Inflammatory macrophage treated with lipopolysaccharide for 4 hours (primary cell): ENCODE measurements at places on chromosomes 2 and 18.

- peak; percentile 82 for DNase-seq
Observed at GRCh38 chr2:45725731-45726130, 74.3 kb downstream of the PRKCE start.

DNA sequence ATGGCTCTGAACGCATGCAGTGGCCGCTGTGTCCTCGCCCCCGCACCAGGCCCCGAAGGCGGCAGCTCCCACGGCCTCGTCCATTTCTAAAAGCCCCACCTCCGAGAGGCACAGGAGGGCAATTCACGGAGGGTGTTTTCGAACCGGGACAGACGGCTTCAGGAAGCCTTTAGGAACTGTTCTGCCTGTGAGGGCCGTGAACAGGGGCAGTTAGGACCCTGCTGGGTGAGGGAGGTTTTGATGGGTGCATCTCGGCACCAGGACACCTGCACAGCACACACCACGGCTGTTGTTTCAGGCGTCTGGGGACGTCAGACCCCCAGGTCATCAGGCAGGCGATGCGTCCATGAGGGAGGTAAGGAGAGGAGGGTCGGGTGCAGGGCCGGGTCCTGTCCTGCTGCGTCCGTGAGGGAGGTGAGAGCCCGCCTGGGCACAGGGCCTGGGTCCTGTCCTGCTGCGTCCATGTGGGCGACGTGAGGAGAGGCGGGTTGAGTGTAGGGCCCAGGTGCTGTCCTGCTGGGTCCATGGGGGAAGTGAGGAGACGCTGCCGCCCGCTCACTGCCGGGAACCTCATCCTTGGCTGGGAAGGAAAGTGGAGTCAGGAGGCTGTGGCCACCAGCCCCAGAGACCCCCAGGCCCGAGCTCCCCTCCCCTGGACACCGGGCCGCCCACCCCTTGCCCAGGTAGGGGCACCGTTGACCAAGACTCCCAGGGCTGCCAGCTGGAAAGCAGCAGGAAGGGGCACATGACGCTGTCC, 25.5 kb upstream of the KCNG2 start:
- no peak for DNase-seq

DNA sequence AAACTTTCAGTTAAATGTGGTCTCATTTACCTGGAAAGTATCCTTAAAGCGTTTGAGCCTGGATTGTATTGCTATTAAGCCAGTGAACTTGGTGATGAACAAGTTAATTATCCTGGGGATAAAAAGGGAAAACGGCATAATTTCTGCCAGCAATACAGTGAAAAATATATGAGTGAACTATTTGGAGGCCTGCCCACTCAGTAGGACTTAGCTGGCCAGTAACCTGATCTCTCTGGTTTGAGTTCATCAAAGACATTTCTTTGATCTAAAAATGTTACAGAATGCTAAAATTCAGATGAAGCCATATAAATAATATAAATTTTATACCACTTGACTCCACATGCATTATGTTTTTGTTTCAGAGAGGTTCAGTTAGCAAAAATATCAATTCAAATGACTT, 241.1 kb upstream of the VWC2L start:
- DNase-seq = no peak

GRCh38 chr2:144477957-144478311, 42.0 kb downstream of the ZEB2 start:
- DNase-seq = no peak

DNA sequence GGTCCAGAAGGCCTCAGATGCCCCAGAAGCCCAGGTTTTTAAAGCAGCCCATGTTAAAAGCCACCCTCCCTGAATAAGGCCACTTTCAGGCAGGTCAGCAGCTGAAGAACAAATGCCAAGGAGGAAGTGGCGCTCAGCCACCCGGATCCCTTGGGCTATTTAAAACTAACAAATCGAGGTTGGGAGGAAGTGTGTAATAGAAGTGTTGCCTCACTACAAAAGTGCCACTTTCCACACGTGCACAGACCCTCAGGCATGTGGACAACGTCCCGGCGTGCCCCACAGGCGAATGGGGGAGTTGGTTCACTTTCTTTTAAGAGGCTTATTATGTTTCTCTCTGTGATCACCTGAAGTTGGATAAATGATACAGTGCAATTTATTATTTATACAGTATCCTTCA, 173.8 kb upstream of the SALL3 start:
- no peak for DNase-seq

- peak; percentile 37 for DNase-seq
Observed at GRCh38 chr2:172381275-172382027, 45.9 kb upstream of the ITGA6 start.

DNA sequence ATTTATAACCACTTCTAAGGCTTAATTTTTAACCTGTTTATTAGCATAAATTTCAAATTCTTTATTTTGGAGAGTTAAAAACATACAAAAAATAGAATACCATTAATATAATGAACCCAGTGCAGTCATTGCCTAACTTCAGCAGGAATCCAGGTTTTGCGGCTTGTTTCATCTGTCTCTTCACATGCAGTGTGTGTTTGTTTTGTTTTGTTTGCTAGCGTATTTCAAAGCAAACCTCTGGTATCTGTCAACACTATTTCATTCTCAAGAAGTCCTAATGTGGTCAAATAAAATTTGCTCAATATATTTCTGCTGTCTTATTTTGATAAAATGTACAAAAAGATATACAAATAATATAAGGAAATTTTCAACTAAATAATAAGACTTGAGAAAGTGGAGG, 328.5 kb downstream of the AGPS start:
- DNase-seq = no peak

DNA sequence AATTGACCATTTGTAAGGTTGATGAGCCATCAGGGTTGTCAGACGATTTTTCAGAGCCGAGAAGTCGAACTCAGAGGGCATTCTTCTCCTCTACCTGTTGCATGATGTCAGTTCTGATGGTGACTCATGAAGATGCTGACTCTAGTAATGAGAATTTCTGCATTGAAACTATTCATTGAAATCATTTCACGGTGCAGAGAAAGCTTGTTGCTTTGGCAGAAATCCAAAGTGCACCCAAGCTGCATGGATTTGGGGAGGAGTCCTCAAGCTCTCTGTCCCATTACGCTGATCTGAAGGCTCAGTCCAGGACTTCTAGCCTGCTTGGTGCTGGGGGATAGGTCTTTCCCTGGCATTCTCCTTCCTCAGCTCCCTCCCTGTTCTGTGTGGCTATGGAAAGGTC, 125.7 kb upstream of the PXDN start:
- no peak for DNase-seq

GRCh38 chr2:172510548-172510947, 45.3 kb upstream of the PDK1 start:
- no peak for DNase-seq

DNA sequence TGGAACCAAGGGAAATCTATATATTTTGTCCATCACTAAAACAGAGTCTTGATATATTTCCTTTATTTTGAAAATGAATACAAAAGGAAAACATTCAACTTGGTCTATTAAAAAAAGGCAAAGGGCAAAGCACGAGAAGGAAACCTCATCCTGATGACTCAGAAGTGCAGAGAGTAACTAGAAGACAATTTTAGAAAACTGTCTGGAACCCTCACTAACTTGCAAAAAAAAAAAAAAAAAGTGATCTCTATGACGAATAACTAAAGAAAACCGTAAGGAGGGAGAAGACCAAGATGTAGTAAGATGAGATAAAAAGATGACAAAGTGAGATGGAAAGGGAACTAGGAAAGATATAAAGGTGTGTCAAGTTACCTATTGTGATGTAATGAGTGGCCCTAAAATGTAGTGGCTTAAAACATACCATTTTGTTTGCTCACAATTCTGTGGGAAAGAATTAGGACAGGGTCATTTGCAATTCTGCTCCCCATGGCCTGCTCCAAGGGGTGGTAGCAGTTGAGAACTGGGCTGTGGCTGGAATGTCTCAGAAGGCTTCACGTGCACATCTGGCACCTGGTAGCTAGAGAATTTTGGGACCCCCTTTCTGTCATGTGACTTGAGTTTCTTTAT, 303.0 kb downstream of the DYSF start:
- no peak for DNase-seq

DNA sequence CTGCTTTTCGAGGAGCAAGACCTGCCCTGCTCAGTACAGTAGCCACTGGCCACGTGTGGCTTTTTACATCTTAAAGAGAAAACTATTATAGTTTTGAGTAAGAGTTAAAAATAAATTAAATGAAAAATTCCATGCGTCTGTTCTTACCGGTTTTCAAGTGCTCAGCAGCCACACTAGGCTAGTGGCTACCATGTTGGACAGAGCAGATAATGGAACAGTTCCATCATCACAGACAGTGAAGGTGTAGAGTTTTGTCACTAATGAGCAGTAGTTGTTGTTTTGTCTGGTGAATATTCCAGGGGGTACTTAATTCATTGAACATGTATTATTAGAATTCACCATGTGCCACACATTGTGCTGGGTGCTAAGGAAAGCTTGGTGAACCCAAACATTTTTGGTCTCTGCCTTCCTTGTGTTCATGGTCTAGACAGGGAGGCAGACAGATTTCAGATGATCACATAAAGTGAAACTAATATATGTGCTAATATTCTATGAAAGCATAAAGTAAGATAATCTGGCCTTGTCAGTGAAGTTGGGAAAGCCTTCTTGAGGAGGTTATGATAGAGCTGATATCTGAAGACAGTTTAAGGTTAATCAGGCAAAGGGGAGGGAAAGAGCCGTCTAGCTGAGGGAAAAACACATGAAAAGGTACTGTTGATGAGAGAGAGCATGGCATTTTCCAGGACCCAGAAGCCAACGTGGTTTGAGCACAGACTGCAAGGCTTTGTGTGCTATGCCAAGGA, 1.4 kb downstream of the ALMS1 start:
- no peak for DNase-seq

DNA sequence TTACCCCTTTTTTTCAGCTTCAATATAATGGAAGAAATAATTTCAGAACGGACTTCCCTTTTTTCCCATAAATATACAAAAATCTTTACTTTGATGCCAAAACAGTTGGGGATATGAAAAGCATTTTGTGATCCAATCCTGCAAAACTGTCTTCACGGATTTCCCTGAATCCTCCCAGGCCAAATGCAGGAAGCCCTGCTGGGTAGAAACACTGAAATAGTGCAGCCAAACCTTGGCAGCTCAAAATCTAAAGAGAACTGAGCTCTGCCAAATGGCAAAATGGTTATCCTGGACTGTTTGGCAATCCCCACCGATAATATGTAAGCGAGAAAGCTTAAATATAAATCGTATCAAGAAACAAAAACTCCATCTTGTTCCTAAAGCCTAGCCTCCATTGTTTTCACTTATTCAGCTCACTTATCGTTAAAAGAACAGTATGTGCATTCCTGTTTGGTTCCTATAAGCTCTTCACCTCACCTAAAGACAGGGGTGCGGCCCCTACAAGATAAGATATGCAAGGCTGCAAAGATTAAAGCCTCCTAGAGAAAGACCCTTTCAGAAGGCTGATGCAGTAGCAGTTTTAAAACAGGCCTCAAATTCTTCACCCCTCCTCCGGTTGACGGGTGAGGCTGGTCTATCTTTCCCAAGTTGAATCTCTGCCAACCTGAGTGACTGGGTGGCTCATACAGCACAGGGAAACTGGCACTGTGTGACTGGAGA, 48.6 kb downstream of the LAMA1 start:
- DNase-seq = no peak

DNA sequence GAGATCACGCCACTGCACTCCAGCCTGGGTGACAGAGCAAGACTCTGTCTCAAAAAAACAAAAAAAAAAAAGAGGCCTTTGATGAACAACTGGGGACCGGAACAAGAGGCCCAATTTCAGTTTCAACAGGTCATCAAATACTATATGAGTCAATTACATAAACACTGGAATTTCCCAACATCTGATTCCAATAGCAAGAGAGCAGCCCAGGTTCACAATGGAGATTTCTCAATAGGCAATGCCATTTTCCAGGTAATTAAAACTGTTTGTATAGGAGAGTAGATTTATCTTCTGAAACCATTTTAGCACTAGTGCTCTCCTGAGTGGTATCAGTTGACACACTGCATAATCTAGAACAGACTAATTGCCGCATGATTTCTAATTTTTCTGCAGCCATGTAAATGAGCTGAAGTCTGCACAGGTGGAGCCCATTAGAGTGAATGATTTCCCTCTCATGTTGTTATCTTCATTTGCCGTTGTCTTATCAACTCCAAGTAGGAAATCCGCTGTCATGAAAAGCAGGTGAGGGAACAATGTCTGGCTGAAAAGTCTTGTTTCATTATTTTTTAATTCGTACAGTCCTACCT, 264.1 kb upstream of the MEIS1 start:
- no peak for DNase-seq

GRCh38 chr18:62621546-62621945, 93.8 kb upstream of the PHLPP1 start:
- DNase-seq = no peak

DNA sequence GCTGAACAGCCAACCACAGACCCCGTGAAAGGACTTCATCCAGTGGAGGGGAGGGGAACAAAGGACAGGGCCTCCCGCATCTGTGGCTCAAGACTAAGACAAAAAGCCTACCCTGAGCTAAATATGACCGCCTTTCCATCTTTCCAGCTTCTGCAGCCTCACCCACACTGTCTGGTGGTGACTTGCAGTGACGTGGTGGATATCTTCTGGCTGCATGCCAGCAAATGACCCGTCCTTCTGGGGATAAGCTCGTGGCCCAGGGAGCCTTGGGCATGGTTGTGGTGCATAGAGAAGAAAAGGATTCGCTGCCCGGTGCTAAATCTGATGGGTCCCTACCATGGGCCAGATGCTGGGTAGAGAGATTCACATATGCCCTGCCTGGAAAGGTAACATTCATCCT, 8.7 kb upstream of the NGEF start:
- DNase-seq = no peak

- no peak for DNase-seq
Observed at GRCh38 chr2:69213201-69213600, 173.8 kb downstream of the GFPT1 start.

DNA sequence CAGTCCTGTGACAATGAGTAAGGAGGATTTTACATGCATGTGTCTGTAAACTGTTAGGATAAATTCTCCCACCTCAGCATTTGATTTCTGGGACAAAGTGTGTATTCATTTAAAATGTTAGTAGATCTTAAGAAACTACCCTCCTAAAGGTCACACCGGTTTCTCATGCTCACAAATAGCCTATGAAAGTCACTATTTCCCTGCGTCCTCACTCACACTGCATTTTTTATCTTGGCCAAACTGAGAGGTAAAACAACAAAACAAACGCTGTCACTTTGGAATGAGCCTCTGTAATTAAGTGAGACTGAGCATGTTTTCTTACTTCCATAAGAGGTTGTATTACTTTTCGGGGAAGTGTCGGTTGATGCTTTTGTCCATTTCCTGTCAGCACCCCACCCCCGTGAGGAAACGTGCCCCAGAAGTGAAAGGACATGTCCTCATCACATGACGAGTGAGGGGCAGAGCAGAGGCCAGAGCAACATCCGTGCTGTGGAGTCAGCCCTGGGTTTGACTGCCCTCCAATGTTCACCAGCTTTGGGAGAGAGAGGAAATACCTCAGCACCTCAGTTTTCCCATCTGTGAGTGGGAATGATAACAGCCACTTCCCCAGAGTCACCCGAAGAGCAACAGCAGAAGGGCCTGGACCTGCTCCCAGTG, 3.1 kb downstream of the GYPC start:
- peak; percentile 81 for DNase-seq
